Activated CD4-positive, alpha-beta T cell treated with anti-CD3 and anti-CD28 coated beads for 24 hours (primary cell): ENCODE measurements at places on chromosomes 16 and 17.

GRCh38 chr16:4272114-4272956, 488 bp downstream of the TFAP4 start:
- DNase-seq, result no peak

DNA sequence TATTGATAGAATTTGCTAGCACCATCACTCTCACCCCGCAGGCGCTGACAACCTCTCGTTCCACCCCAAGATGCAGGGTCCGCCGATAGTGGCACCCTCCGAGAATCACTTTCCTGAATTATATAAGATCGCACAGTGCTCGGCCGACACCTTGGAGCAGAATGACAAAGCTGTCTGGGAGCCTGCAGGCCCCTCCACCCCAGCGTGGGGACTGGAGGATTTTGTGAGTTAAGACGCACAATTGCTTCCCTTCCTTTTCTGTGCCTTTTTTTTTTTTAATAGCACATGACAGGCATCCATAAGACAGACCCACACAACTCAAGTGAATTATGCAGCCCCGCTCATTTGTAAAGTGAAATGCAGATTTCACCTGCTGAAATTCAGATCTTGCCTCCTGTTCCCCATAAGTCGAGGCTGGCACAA, 155.3 kb downstream of the C16orf78 start:
- DNase-seq, result no peak

DNA sequence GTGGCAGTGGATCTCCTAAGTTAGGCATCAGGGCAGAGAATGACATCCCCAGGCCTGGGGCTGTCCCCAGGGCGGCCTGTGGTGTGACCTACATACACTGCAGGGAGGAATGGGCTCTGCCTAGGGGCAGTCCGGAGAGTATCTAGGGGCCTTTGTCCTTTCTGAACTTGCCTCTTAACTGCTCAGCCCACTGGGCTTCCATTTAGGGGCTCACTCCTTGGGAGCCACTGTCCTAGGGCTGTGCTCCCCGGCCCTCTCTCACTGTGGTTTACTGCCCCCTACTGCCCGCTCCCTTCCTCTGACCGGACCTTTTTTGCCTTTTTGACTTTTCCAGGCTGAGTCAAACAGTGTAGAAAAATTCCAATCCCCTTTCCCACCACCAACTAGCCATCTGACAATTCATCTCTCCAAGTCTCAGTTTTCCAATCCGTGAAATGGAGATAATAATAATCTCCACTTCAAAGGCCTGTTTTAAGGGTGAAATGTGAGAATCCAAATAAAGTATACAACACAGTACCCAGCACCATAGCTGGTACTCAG, 66.8 kb downstream of the DNAH3 start:
- peak; percentile 26 for DNase-seq

- DNase-seq, result no peak
Measured at GRCh38 chr16:51682905-51683304, 531.8 kb upstream of the SALL1 start.

DNA sequence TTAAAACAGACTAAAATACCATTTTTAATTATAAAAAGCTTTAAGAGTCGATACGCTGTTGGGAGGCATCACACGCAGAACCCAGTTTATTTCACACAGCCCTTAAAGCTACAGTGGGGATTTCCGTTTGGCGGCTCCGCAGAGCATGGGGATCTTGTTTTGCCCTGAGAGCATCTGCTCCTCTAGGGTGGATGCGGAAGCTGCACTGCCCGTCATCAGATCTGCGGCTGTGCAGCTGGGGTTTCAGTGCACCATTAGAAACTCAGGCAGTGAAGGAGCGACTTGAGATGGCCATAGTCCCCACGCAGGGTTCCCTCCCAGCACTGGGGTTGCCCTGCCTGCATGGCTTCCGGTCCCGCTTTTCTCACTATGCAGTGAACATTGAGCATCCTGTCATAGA, 62.2 kb upstream of the CHMP6 start:
- DNase-seq, result no peak

DNA sequence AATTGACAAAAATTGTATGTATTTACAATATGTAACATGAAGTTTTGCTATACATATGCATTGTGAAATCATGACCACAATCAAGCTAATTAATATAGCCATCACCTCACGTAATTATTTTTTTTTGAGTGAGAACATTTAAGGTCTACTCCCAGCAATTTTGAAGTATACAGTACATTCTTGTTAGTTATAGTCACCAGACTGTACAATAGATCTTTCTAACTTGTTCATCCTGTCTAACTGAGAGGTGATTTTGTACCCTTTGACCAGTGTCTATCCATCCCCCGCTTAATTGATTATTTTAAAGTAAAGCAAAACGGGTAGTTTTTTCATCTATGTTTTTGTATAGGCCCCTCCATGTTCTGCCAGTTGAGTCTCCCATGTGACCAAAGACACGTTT, 30.3 kb downstream of the NTN1 start:
- DNase-seq, result no peak

DNA sequence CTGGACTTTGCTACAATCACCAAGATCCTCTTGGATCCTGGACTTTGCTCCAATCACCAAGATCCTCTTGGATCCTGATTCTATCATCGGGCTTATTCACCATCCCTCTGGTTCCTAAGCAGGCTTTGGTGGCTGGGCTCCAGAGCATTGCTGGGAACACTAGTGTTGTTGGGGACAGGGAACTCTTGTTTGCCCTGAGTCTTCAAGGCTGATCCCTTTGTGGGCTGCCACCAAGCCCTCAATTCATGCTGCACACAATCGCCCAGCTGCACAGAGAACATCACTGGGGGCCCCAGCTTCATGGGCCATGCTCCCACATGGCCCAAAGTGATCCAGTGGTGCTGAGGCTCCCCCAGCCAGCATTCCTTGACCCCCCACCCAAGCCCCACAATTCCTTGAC, 88.3 kb downstream of the TMEM132E start:
- DNase-seq, result no peak

DNA sequence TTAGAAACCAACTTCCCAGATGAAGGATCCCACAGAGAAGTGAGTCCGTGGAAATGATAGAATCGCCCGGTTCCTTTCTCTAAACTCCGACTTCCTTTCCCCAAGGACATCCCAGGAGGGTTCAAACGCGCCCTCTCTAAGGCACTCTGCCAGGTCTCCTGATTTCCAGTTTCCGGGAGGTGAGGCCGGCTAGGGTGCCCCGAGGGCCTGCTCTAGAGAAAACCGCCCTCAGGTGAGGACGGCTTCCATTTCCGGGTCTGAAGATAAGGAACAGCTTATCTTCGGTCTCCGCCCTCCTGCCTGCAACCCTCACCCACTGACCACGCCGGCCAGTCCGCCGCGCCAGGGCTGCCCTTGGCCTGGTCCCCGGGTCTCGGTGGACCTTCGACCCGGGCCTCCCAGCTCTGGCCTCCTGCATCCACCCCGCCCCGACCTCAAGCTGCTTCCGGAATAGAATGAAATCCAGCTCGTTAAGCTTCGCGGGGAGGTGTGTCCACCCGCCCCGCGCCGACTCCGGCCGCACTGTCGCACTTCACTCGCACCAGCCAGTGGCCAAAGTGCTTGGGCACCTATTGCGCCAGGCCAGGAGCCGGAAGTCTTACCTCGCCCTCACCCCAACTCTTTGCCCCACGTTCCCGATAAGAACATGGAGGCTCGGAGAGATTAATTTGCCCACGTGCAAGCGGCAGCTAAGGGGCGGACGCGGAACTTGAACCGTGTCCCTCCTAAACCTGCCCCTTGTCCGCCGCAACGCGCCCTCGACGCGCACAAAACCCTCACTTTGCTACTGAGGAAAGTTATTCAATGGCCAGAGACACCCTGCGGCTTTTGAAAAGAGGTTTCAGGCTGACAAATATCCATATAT, 836 bp upstream of the MMP15 start:
- DNase-seq, result no peak

DNA sequence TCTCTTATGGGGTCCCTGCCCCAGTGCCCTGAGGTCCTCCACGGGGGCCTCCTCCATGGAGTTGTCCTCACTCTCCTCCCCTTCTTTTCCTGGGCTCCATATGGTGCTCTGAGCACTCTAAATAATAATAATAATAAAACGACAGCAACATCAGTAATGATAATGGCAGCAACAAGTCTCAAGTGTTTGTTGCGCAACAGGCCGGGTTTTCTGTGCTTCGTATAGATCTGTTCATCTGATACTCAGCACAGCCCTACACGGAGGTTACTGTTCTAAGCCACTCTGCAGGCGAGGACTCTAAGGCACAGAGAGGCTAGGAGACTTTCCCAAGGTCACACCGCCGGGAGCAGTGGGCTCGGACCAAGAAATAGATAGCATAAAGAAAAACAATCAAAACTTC, 13.7 kb downstream of the CIBAR2 start:
- DNase-seq, result no peak
